ENCODE measurements at places on chromosomes 1 and 21. TPM values are rescaled to one million over a fixed set of nuclear protein-coding genes. Genes with fewer than 3 reads are reported as not detected.

The KDF1 gene
- not detected for total RNA-seq

The C1QA gene
- not detected for total RNA-seq

The UBL4B gene
- total RNA-seq: not detected

The MCOLN2 gene
- total RNA-seq: 2.3 TPM

The RAB3B gene
- total RNA-seq: 6.0 TPM

The LRRC3 gene
- 2.1 TPM for total RNA-seq

The ZMYND12 gene
- 0.41 TPM for total RNA-seq

The VHLL gene
- not detected for total RNA-seq

The TAS1R2 gene
- total RNA-seq: not detected

The PDZK1IP1 gene
- 7.6 TPM for total RNA-seq

The KCNA3 gene
- total RNA-seq: not detected

The PROK1 gene
- not detected for total RNA-seq

The VSIG8 gene
- not detected for total RNA-seq

The LCE1E gene
- not detected for total RNA-seq

The PUM1 gene
- total RNA-seq: 33.8 TPM

The GJA4 gene
- not detected for total RNA-seq

The DISP1 gene
- 1.9 TPM for total RNA-seq

The OR6N1 gene
- total RNA-seq: not detected

All from A549 treated with Mapracorat at 1 μM for 4 hours (cell line).